ENCODE measurements at places on chromosomes 7 and 10.

- no peak for DNase-seq
Observed at GRCh38 chr7:19972876-19973275, 199.5 kb upstream of the TMEM196 start.

DNA sequence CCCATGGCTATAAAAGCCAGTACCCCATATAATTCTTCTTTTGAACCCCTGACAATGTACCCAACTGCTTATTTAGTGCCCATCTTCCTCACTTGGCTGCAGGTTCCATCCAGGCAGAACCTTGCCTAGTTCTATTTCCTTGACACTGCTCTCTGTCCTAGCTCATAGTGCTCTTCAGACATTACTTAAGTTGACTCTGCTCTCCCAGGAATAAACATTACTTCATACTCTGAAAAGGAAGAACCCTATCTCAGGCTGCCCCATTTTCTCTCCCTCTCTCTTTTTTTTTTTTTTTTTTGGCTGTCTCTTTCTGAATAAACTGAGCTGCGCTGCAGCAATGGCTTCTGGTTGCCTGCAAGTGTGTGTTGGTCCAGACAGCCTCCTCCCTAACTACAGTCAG lies 21.0 kb downstream of the ACTA2 start:
- no peak for DNase-seq

DNA sequence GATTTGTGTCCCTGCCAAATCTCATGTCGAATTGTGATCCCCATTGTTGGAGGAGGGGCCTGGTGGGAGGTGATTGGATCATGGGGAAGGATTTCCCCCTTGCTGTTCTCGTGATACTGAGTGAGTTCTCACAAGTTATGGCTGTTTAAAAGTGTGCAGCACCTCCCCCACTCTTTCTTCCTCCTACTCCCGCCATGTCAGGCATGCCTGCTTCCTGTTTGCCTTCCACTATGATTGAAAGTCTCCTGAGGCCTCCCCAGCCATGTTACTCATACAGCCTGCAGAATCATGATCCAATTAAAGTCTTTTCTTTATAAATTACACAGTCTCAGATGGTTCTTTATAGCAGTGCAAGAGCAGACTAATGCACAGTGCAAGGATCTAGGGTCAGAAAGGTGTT lies 75.4 kb downstream of the CALD1 start:
- no peak for DNase-seq

DNA sequence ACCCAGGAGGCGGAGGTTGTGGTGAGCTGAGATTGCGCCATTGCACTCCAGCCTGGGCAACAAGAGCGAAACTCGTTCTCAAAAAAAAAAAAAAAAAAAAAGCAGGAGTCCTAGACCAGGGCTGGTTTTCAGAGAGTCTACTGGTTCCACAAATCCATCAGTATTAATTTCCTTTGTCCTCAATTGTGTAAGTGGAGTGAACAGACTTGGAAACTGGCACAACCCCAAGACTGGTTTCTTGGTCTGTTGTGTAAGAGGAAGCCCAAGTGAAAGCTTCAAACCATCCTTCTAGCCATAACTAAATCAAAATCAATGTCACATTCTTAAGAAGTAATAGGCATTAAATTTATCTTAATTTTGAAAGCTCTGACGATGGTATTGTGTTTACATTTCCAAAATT lies 213.6 kb downstream of the DGKI start:
- no peak for DNase-seq

GRCh38 chr7:73918926-73919693 lies 58.2 kb downstream of the TMEM270 start:
- DNase-seq: no peak

DNA sequence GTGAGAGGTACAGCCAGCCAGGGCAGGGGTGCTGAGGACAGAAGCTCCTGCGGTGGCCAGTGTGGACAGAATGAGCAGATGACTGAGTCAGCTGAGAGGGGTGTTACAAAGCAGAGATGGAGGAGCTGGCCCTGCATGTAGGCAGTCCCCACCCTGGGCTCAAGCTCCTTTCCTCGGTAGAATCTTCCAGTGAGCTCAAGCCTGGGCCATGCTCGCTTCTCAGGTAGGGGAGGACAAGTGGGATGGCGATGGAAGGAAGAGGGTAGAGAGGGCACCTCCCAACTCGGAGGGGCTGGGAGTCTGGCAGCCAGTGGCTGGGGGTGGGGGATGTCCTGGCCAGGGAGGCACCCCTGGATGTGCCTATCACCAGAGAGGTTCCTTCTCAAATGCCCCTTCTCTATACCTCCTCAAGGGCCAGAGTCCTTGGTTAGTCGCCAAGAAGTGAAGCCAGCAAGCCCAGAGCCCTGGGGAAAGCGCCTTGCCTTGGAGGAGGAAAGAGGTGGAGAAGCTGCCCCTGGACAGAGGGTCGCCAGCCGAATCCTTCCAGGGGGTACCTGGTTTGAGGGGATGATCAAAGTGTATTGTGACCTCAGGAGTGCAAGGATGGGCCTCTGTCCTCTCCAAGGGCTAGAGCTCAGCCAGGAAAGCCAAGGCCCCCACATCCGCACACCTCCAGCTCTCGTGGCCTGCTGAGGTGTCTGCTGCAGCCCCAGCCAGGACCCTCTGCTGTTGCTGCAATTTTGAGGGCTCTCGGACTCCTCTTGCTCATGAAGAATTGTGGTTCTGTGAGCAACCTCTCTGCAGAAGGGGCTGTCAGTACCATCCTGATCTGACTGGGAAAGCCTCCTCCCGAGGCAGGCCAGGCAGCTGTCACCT lies 88.6 kb upstream of the MACROH2A2 start:
- no peak for DNase-seq

DNA sequence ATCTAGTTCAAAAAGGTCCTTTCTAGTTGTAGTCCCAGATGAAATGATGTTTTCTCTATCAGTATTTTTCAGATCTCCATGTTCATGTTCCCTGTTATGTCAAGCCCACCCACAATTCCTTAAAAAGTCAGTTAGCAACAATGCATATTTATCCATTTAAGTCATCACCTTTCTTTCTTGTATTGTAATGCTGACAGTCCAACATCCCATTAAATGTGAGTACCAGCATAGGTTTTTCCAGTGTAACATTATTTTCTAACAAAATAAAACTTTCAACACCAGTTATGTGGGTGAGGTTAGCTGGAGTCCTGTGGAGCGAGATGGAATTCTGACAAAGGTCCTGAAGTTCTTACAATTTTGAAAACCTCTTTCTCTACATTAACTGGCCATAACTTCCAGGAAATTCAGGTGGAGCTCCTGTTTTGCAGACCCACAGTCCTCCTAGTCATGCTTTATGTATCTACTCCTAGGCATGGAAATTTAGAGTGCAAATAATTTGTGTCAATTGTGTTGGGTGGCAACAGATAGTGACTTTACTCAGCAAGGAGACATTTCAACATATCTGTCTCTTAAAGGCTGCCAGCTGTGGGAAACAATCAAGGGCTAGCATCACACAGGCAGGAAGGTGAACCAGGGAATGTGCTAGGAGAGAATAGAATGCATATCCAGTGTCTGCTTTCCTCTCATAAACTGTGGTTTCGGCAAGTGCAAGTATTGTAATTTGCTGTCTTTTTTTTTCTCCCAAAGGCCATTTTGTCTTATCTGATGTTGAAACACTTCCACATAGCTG lies 162.6 kb downstream of the MTERF1 start:
- no peak for DNase-seq

- no peak for DNase-seq
Observed at GRCh38 chr7:139034855-139035585, 822 bp downstream of the ZC3HAV1L start.

- no peak for DNase-seq
Observed at GRCh38 chr10:44981172-44982113, 2.8 kb upstream of the DEPP1 start.

DNA sequence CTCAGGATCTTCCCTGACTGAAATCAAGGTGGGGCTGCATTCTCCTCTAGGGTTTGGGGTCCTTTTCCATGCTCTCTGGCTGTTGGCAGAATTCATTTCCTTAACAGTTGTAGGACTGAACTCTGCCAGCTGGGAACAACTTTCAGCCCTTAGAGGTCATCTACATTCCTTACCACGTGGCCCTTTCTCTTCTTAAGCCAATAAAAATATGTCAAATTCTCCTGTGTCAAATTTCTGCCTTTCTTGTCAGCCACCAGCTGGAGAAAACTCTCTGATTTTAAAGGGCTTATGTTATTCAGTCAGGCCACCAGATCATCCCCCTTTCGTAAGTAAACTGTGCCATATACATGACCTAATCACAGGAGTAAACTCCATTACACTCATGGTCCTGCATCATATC lies 95.3 kb upstream of the IL6 start:
- DNase-seq: no peak

- no peak for DNase-seq
Observed at GRCh38 chr7:134482858-134483257, 24.0 kb upstream of the AKR1B1 start.

- DNase-seq: no peak
Observed at GRCh38 chr7:114783508-114783907, 138.4 kb upstream of the MDFIC start.

- no peak for DNase-seq
Observed at GRCh38 chr7:45122975-45123860, 11.7 kb upstream of the TBRG4 start.

DNA sequence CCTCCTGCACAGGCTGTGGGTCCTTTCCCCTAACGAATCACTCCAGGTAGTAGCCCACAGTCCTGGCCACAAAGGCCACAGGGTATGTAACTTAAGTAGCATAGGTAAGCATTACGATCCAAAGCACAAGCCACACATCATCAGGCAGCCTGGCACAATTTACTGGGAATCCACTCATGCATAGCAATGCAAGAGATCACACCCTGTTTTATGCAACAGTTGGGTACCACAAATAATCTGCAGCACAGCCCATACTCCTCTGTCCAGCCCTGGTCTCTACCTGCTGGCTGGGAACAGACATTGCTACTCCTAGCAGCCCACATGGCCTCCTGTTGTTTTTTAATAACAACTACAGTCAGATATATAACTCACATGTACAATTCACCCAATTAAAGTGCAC lies 34.3 kb downstream of the SRPK2 start:
- DNase-seq: no peak

- DNase-seq: no peak
Observed at GRCh38 chr10:60809157-60809556, 30.9 kb downstream of the CDK1 start.

DNA sequence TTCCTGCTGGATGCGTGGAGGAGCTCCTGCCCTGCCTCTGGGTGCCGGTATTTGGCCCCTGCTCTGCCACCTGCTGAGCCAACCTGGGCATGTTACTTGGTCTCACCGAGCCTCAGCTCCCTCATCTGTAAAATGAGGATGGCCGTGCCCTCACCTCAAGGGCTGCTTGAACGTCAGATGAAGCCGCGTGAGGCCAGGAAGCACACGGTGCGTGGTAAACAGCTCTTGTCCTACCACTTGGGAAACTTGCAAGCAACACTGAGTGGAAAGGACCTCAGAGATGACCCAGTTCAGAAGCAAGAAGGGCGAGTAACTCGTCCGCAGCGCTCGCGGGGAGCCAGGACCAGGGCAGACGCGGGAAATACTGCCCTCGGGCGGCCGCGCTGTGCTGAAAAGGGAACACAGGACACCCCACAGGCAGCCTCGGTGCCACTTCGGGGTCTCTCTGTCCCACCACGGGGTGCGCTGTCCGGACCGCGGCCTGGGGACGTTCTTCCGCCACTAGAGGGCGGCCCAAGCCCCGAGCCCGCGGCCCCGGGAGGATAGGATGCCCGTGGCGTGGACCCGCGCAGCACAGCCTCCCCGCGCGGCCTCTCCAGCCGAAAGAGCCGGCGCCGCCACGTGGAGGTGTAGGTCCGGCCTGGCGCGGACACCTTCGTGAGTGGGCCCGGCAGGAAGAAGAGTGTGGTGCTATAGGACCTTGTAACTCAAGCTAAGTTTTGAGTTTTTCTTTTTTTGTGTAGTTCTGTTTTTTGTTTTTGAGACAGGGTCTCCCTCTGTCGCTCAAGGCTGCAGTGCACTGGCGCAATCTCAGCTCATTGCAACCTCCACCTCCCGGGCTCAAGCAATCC lies 94.1 kb downstream of the PRKAG2 start:
- DNase-seq: no peak

- no peak for DNase-seq
Observed at GRCh38 chr7:106757846-106758245, 96.9 kb upstream of the CCDC71L start.

- DNase-seq: no peak
Observed at GRCh38 chr10:103691267-103691666, 164.1 kb downstream of the SH3PXD2A start.

DNA sequence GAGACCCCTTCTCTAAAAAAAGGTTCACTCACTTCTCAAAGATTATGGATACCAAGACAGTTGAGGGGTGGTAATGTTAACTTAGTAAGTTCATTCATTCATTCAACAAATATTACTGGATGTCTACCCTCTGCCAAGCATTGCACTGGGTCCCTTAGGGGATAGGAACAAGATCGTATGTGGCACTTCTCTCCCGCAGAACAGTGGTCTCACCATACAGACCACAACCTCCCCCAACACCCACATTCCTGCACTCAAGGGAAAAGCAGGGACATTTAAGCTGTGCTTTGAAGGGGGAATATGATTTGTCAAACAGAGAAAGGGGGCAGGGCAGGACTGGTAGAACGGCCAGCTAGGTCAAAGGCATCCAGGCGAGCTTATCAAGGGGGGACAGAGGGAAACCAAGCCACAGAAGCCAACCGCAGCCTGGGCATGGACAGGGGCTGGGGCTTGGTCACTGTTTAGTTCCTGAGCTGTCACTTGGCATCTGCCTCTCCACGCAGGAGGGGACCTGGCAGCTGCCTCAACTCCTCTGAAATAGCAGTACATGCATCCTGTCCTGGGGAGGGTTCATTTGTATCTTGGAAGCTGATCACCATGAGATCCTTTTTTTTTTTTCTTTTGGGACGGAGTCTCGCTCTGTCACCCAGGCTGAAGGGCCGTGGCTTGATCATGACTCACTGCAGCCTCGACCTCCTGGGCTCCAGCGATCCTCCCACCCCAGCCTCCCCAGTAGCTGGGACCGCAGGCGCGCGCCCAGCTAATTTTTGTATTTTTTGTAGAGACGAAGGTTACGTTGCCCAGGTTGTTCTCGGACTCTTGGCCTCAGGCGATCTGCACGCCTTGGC lies 949 bp upstream of the CLIP2 start:
- DNase-seq: no peak

GRCh38 chr7:151470711-151471110 lies 30.8 kb upstream of the CRYGN start:
- DNase-seq: peak; percentile 10

- peak; percentile 18 for DNase-seq
Observed at GRCh38 chr10:60646966-60647796, 131.1 kb upstream of the CDK1 start.

DNA sequence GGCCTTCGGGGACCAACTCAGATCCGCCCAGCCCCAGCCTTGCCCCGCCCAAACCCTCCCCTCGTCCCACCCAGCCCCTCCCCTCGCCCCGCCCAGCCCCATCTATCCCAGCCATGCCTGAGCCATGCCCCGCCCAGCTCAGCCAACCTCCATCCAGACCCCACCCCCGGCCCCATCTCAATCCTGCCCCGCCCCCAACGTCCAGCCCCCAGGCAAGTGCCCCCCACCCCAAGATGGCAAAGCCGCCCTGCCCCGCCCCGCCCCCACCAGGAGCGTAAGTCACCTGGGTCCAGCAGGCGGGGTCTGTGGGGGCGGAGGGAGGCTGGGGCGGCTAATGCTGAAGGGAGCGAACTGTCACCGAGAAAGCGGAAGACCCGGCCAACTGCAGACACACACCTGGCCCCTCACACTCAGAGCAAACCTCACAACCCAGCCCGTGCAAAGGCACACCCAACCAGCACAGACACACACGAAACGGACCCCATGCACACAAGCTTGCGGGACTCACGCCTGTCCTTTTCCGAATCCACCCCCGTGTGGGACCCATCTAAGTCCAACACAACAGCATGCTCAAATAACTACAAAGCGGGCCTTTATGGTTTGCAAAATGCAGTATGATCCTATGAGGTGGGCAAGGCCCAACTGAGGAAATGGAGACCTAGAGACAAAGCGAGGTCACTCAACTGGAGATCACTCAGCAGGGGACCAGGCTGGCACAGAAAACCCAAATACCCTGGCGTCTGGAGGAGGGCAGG lies 11.5 kb upstream of the OGA start:
- DNase-seq: peak; percentile 26

All from NCI-H1048 (cell line).